Bronchial epithelial cell (primary cell): ENCODE measurements at places on chromosomes 6 and 20.
A peak's percentile ranks its signal among the peaks of the same experiment; 100 is the strongest.

DNA sequence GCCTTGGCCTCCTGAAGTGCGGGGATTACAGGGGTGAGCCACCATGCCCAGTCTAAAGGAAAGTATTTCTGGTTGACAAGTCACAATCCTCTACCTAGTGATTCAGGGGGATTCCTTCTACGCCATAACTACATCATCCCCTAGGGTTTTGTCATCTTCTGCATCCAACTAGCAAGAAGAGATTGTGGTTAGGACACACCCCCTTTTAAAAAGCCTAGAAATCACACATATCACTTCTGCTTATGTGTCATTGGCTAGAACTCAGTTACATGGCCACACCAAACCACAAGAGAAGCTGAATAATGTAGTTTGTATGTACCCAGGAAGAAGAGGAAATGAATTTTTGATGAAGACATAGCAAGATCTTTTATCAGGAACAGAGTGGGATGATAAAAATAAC lies 14.7 kb upstream of the CHD6 start:
- DNase-seq: peak; percentile 64

DNA sequence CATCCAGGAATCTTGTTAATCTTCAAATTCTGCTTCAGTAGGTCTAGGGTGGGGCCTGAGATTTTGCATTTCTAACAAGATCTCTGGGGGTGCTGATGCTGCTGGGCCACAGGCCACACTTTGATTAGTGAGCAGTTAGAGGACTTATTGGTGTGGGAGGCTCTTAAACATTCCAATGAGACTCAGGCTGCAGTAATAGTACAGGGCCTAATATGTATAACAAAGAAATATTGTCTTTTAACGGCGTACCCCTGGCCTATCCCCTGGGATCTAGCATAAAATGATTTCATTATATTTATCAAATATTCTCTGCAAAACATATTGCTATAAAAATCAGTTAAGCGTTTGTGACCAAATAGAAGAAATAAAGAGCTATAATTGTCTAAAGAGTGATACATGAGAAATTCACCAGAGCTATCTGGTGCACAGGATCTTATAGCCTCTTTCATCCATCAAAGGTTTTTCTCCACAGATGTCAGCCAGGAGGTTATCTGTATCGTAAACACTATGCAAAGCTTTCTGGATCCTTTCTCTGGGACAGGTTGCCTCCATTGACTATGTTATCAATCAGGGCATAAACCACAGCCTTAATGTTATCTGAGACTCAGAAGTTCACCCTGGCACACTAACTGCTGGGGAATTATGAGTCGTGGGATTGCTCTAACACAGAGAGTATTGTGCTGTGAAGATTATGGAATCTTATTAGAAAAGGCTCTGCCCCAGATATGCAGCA lies 488.5 kb upstream of the MAP3K7 start:
- no peak for DNase-seq

DNA sequence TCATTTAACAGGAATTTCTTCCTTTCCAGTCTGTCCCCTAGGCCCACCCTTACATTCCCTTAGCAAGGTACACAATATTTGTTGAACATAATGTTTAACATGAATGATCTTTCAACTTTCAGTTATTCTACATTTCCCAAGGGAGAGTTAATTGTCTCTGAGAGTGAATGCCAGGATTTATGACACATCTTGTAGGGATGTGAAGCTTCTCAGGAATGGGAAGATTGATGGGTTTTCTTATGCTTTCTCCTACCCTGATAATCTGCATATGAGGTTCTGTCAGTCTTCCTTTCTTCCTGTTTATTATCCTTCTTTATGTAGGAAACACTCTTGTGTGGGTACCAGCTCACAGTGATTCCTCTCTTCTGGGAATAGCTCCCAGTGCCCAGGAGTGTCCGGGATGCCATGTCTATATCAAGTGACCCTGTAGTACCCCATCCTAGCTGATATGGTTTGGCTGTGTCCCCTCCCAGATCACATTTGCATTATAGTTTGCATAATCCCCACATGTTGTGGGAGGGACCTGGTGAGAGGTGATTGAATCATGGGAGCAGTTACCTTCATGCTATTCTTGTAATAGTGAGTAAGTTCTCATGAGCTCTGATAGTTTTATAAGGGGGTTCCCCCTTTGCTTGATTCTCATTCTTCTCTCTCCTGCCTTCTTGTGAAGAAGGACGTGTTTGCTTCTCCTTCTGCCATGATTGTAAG lies 7.1 kb upstream of the FYN start:
- DNase-seq: peak; percentile 12

- DNase-seq: no peak
Observed at GRCh38 chr20:54669040-54669363, 193.6 kb downstream of the DOK5 start.

DNA sequence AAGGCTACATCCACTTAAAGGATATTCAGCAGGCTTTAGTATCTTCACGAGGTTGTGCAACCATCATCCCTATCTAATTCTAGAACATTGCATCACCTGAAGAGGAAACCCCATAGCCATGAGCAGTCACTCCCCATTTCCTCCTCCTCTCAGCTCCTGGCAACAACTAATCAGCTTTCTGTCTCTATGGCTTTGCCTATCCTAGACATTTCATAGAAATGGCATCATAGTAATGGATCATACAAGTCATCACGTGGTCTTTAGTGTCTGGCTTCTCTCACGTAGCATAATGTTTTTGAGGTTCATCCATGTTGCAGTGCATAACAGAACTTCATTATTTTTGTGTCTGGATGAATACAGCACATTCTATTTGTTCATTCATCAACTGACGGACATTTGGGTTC lies 20.5 kb downstream of the SNAI1 start:
- peak; percentile 97 for DNase-seq

- DNase-seq: peak; percentile 17
Observed at GRCh38 chr6:119727504-119728219, 378.1 kb upstream of the MAN1A1 start.
